ENCODE measurements at places on chromosomes 1 and 21. TPM values are rescaled to one million over a fixed set of nuclear protein-coding genes. Genes with fewer than 3 reads are reported as not detected.

GRCh38 chr1:156081917-156082308 lies 352 bp downstream of the MEX3A start:
- no peak for DNase-seq

Gene LYPD8
- total RNA-seq: under 0.01 TPM

DNA sequence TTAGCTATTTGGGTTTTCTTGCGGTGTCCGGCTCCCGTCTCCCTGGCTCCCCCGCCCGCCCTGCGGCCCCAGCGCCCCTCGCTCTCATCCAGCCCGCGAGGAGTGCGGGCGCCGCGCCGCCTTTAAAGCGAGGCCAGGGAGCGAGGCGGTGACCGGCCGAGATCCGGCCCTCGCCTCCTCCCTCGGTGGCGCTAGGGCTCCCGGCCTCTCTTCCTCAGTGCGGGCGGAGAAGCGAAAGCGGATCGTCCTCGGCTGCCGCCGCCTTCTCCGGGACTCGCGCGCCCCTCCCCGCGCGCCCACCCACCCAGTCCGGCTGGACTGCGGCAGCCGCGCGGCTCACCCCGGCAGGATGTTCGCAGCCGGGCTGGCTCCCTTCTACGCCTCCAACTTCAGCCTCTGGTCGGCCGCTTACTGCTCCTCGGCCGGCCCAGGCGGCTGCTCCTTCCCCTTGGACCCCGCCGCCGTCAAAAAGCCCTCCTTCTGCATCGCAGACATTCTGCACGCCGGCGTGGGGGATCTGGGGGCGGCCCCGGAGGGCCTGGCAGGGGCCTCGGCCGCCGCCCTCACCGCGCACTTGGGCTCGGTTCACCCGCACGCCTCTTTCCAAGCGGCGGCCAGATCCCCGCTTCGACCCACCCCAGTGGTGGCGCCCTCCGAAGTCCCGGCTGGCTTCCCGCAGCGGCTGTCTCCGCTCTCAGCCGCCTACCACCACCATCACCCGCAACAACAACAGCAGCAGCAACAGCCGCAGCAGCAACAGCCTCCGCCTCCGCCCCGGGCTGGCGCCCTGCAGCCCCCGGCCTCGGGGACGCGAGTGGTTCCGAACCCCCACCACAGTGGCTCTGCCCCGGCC lies 492 bp downstream of the HLX start:
- DNase-seq: peak; percentile 37

Gene HMCN1
- total RNA-seq: 5.2 TPM

Gene NPR1
- total RNA-seq: 1.6 TPM

Gene MATN1
- total RNA-seq: not detected

DNA sequence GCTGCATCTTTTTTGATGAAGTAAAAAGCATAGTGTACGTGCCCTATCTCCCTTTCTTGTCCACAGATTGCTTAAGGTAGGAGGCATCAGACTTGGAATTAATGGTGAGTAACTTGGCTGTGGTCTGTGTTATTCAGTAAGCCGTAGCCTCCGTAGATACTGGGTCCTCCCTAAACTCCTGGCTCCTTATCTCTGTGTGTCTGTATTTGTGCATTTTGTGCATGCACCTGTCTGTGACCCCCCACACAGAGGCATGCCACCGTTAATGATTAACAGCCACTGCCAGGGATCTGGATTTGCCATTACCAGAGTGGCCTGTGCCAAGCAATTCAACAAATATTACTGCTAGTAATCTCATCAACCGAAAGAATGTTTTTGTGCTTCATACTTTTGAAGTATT lies 31.9 kb downstream of the MAP3K21 start:
- no peak for DNase-seq

Gene THEMIS2
- total RNA-seq: 6.4 TPM

DNA sequence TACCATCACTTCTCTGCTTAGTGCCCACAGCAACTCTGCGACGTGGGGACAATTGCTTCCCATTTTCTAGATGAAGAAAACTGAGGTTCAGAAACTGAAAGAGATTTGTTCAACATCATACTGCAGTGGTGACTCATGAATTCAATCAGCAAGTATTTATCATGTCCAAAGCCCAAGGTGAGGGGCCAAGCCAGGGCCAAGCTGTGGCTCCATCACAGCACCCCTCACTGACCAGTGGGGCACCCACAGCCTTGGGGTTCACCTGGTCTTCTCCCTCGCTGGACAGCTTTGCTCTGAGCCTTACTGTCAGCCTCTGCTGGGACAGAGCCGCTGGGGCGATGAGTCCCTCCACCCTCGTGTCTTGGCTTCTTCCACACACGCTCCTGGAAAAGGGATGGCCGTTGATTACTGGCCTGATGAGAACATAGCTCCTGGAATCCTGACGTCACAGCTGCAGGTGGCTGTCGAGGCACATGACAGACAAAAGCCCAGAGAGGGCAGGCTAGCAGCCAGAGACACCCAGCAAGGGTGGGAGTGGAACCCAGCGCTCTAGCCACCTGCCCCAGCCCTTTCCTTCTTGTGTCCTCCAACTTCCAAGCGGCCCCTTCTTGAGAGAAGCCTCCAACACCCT lies 6.2 kb downstream of the EDN2 start:
- DNase-seq: no peak

Gene SAMSN1
- 0.86 TPM for total RNA-seq

- DNase-seq: no peak
These were observed 1.3 kb downstream of the MEF2D start for GRCh38 chr1:156499194-156499841.

Gene NGF
- 1.6 TPM for total RNA-seq

DNA sequence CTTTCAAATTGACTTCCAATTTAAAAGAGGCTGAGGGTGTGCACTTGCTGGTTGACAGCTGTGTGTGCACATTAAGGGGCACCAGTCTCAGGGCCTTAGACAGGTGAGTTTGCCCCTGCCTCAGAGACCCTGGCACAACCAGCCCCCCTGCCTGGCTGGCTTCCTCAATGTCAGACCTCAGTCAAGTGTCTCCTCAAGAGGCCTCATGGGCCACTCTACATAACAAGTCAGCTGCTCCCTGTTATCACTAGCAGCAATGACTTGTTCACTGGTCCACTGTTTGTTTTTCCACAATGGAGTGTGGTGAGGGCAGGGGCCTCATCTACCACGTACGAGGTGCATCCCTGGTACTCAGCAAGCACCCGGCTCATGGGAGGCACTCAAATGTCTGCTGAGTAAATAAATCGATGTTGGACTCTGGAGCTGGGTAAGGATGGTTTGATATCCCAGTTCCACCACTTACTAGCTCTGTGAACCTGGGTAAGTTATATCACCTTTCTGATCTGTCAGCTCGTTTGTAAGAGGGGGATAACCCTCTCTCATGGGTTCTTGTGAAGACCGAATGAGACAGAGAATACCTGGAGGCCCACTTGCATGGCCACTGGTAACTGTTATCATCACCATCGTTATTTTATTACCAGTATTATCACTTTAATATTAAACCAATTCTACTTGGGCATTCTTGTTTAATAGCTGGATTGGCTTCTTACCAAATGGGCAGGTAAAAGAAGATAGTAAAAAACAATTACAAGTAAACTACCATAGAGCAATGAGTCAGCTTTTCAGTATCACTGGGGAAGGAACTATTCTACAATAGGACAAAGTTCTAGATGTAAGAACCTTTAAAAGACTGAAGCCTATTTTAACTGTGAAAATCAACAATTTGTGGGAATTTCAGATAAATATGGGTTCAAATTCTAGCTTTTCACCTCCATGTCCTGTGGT lies 64.6 kb downstream of the SLC66A1 start:
- DNase-seq: no peak

Gene FAM78B
- total RNA-seq: not detected

- peak; percentile 89 for DNase-seq
These were observed at the start of gene MIGA1 for GRCh38 chr1:77779529-77780281. MIGA1 (plus strand) TSS chr1:77779649; CDS start chr1:77783253, 3,604 bp downstream.

GRCh38 chr1:234987415-234988154 lies 141.1 kb downstream of the TOMM20 start:
- peak; percentile 96 for DNase-seq

Gene CELA3A
- total RNA-seq: not detected

Gene SPATA46
- total RNA-seq: not detected

Gene IL19
- 1.7 TPM for total RNA-seq

Gene SLC9C2
- total RNA-seq: not detected

Gene FMOD
- total RNA-seq: 0.86 TPM

Gene LCE1A
- not detected for total RNA-seq

Gene DTL
- 13.2 TPM for total RNA-seq

DNA sequence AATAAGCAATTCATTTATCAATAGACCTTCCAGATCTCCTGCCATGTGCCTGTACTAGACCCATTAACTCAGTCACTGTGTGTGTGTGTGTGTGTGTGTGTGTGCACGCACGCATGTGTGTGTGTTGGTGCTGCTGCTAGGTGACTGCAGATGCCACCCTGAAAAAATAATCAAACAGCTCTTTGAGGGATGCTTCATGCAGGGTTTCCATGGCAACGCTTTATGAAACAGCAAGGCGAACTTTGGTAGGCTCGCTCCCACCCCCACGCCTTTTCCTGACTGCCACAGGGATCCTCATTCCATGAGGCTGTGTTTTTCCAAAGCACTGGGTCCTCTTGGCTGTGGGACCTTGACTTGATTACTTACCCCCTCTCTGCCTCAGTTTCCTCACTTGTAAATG lies 94.0 kb downstream of the HMGB4 start:
- no peak for DNase-seq

DNA sequence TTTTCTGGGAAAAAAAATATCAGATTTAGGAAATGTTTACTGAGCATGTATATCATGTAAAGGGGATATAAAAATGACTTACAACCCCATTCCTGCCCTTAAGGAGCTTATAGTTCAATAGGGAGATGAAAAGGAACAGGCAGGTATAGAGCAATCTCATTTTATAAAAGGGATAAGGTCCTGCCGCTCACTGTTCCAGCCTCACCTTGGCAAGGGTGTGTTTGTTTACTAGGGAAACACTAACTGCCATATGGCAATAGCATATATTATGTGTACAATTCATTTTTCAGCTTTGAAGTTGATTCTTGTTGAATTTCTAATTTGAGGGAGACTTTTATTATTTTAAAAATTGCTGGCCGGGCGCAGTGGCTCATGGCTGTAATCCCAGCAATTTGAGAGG lies 25.5 kb downstream of the URB2 start:
- DNase-seq: no peak

Gene MEX3A
- total RNA-seq: 1.9 TPM

Gene CR1L
- total RNA-seq: not detected

Gene APP
- total RNA-seq: 376 TPM

Gene LMOD1
- total RNA-seq: 50.1 TPM

DNA sequence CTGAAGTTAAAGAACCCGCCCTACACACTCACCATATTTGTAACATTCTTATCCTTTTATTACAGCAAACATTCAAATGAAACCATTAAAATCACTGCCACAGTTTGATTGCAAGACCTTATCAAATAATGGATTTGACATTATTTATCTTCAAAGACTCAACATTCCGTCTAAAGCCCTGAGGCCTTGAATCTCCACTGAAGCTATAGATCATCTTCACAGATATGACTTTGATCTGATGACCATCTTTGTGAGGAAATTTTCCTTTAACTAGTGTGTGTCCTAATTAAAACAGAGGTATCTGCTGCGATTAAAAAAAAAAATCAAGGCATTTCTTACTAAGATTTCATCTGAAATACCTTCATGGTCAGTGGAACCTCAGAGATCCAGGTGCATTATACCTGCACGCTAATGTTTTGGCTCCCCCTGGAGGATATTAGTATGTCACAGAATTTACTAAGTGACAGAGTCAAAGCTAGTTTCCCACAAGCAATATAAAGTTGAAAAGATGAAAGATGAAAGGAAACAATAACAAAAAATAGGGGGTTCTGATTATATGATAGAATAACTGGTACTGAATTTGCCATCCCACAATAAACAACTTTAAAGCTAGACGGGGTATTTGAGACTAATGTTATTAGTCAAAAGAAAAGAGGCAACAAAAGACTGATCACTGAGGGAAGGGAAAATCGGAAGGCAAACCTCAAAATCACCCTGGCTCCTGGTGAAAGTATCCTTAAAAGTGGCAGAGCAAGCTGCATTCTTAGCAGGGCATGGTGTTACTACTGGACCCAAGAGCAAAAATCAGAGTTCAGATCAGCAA lies 923.4 kb downstream of the NCAM2 start:
- DNase-seq: peak; percentile 2

DNA sequence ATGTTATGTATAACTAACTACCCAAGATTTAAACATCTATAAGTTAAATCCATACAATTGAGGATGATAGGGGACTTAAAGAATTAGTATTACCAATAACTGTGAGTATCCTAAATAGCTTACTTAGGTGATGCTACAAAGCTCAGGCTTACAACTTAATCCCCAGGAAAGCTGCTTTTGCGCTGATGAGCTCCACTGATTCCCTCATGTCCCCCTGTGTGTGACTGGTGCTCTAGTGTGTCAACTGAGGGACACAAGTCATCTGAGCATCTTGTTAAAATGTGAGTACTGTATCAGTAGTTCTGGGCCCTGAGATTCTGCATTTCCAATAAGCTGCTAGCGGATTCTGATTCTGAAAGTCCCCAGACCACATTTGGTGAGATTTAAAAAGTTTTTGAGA lies 1458.8 kb downstream of the MRPL39 start:
- DNase-seq: no peak

DNA sequence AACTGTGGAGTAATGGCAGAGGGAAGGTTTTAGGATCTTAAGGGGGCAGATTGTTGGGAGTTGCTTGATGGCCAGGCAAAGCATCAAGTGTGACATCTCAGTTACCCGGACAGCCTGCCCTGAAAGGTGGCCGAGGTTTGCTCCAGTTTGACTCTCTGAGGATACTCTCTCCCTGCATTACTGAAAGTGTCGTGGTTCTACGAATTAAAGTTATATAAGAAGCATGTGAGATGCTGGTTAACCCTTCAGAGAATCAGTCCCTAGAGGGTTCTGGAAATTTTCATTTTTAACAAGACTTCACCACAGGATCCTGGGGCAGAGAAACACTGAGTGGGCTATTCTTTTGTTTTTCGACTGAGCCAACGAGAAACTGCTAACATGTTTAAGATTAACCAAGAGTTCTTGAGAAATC lies 689 bp upstream of the ZNF644 start:
- DNase-seq: no peak

Gene ALX3
- not detected for total RNA-seq

Gene MROH7
- under 0.01 TPM for total RNA-seq

Gene CD1E
- total RNA-seq: not detected

- DNase-seq: peak; percentile 26
These were observed 52.9 kb downstream of the ESRRG start for GRCh38 chr1:216670118-216670883.

DNA sequence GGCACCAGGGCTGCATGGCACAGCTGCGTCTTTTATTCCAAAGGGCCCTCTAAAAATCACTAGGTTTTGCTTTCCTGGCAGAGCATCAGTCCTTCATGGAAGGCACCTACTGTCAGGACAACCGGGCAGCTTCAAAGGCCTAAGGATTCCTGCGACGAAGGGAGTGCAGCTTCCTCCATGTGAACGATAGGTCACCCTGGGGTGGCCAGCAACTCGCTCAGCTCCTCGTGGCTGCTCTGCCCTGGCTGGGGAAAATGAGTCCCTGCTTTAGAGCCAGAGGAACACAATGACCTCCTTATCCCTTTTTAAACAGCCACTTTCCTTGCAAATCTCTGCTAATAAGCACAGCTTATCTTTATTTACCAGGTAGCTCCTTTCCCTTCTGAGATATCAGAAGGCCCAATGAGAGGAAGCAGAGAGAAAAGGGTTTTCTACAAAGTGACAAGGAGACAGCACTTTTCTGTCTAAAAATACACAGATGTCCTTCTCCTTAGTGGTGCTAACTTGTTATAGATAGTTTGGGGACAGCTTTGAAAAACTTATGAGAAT lies 71.6 kb upstream of the SMYD2 start:
- DNase-seq: no peak

All from fibroblast of villous mesenchyme (primary cell).